Activated CD4-positive, alpha-beta T cell treated with anti-CD3 and anti-CD28 coated beads, Interleukin-10, Interleukin-2, amounts not matched to agents 100 ng/mL and 50 ng/mL, durations not matched to agents 16 hours and 8 hours (primary cell): ENCODE measurements at places on chromosomes 12 and 14.

GRCh38 chr14:104462651-104463630 lies 116.6 kb upstream of the C14orf180 start:
- DNase-seq: no peak

DNA sequence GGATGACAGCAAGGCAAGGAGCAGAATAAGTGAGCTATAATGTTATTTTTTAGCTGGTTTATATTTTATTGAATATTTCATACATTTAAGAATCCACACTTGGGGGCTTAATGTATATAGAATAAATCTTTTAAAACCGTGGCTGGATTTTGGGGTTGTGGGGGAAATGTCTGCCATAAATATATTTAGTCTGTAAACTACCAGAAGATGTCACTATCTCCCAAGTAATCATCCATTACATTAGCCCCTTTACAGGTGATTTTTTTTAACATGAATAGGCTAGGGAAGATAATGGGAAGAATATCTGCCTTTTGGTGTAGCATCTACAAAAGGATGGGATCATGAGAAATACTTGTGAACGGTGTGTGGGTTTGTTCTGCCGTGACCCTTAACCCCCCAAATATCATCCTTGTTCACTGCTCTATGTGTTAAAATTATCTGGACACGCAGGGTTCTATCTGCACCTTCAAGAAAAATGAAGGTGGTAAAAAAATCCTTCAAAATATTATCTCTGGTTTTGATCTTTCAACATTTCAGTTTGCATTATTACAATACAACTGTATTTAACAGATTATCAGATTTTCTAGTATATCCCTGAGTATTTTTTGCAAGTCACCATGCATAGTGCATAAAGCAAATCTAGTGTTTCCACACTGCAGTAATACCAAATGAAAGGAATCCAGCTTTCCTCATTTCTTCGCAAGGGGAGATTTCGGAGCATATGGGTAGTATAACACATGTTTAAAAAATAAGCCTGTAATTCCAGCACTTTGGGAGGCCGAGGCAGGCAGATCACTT lies 8.0 kb upstream of the SLC17A8 start:
- no peak for DNase-seq

DNA sequence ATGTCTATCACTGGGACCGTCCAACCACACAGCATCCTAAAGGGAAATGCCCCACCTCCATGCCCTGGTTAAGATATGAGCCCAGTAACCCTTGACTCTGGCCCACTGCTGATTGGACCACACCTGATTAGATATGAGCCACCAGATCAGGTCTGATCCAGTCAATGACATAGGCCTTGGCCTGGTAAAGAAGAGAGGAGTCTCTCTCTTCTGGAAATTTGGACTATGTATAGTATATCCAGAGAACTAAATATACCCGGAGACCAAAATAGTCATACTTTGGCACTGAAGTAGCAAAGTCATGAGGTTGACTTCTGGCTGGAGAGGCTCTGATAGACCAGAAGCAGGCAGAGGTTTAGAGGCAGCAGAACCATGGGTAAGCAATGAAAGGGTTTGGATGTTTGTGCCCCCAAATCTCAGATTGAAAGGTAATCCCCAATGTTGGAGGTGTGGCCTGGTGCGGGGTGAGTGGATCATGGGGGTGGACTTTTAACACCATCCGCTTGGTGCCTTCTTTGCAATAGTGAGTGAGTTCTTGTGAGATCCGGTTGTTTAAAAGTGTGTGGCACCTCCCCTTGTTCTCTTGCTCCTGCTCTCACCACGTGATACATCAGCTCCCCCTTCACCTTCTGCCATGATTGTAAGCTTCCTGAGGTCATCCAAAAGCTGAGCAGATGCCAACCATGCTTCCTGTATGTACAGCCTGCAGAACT lies 68.4 kb downstream of the HSPB8 start:
- no peak for DNase-seq

GRCh38 chr12:53712059-53712643 lies 15.1 kb downstream of the CALCOCO1 start:
- DNase-seq: no peak

DNA sequence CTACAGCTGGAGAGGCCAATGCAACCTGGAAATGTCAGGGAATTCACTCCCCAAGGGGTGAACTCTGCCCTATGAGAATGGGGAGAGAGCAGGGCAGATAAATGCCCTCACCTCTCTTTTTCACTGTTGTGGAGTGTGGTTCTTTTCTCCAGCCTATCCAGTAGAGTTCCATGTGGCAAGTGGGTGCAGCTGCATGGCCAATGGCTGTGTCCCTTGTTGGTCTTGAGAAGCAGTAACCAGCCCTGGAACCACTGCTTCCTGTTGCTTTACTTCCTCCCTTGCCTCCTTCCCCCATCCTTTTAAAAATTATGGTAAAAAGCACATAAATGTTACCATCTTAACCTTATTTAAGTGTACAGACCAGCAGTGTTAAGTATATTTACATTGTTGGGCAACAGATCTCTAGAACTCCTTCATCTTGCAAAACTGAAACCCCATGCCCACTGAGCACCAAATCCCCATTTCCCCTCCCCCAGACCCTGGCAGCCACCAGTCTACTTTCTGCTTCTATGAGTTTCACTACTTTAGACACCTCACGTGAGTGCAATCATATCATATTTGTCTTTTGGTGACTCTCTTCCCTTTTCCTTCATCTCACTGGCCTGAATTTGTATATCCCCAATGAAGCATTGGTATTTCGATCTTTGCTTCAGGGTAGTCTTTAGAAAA lies 77.0 kb upstream of the GRIP1 start:
- DNase-seq: no peak

DNA sequence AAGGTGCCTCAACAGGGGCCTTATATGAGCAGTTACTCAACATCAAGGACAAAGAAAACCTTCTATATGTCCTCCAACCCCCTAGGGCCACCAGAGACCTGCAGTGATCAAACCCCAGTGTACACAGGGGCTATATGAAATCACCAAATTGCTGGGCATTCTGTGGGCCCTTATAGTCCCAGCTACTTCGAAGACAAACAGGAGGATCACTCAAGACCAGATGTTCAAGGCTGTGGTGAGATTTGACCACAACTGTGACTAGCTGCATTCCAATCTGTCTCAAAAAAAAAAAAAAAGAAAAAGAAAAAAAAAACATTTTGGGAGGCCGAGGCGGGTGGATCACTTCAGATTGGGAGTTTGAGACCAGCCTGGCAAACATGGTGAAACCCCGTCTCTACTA lies 51.0 kb upstream of the PRB2 start:
- DNase-seq: no peak

GRCh38 chr14:75442642-75443041 lies 14.8 kb downstream of the JDP2 start:
- DNase-seq: no peak
